H7 (cell line): ENCODE measurements at places on chromosomes 6 and 20. TPM values are rescaled to one million over a fixed set of nuclear protein-coding genes. Genes with fewer than 3 reads are reported as not detected.
A peak's percentile ranks its signal among the peaks of the same experiment; 100 is the strongest.

Gene TOMM34
- total RNA-seq, result 45.3 and 49.4 TPM in 2 replicates

Gene MTFR2
- 2.6 and 5.7 TPM in 2 replicates for total RNA-seq

Gene RCAN2
- 1.5 and 2.8 TPM in 2 replicates for total RNA-seq

Gene PRSS16
- total RNA-seq, result 5.0 and 5.2 TPM in 2 replicates

Gene RBM24
- total RNA-seq, result 2.3 and 3.3 TPM in 2 replicates

Gene PHACTR3
- total RNA-seq, result 0.03 and 0.41 TPM in 2 replicates

Gene L3MBTL3
- total RNA-seq, result 13.1 and 14.1 TPM in 2 replicates

Gene DNMT3B
- 496 and 585 TPM in 2 replicates for total RNA-seq

Gene FGD2
- total RNA-seq, result 0.04 and 0.17 TPM in 2 replicates

Gene GJE1
- not detected in 2 replicates for total RNA-seq

Gene GSTA1
- 0.70 and 0.94 TPM in 2 replicates for total RNA-seq

Gene NTSR1
- 0.30 and 1.1 TPM in 2 replicates for total RNA-seq

Gene CST5
- total RNA-seq, result not detected in 2 replicates

GRCh38 chr20:11702721-11703518, 214.8 kb upstream of the BTBD3 start:
- DNase-seq, result no peak

DNA sequence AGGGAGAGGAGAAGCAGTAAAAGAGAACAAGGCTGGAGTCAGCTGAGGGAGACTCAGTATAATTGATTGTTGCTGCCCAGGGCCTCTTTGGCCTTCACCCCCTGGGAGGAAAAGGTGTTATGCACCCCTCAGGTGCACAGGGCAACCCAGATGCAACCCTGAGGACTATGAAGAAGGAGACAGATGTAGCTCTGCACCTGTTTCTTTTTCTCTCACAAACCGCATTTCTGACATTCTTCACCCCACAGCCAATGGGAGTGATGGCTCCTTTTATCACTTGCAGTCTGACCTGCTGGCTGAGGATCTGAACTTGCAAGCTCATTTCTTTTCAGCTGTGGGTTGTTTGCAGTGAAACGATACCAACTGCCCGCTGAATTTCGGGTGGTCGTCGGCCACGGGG, 64.1 kb upstream of the F13A1 start:
- peak; percentile 43 for DNase-seq

DNA sequence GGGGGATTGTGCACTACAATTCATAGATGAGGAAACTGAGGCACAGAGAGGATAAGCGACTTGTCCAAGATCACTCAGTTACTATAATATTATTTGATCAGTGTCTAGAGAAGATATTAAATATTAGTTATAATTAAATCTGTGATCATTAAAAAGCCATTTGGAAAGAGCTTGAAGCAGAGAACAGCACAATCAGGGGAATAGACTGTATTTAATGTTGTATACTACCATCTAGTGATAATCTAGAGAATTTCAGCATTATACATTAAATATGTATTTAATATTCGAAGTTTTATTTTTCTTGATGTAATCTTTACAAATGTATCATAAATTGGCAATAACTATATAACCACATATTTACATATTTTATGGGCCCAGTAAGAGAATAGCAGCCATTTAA, 20.1 kb upstream of the MTCL3 start:
- DNase-seq, result no peak

GRCh38 chr6:120994573-120994967, 339.7 kb downstream of the TBC1D32 start:
- no peak for DNase-seq

DNA sequence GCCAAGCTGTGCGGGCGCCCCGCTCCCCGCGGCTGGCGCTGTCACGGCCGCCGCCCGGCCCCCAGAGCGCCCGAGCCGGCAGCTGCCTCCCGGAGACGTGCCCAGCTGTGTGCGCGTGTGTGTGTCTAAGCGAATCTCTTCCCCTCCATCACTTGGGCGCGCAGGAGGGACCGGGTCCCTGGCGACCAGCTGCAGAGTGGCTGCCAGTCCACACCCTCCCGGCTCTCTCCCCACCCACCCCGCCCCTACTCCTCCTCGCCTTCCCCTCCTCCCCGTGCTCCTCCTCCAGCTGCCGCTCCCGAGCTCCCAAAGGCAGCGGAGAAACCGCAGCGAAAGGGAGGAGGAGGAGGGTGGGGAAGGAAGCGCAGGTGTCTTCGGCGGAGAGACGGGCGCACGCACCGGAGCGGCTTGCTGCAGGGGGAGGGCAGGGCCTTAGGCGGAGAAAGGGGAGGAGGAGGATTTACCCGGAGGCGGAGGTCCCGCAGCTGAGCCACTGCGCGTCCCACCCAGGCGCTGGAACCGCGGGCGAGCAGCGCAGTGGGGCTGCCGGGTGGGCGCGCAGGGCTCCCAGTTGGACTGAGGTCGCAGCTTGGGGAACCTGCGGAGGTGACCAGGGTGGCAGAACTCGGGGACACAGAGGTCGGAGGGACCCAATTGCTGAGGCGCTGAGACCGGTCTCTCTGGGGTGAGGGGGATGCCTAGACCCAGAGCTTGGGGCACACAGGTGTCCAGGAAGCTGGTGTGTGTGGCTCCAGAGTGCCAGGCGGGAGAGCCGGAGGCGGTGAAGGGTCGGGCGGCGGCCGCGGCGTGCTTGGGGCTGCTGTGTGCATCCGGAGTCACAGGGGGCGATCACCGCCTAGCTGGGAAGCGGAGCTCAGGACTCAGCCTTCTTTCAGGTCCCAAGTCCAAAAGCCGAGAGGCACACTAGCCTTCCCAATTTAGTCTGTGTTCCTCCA, at the start of gene HS3ST5:
Gene HS3ST5 (minus strand): TSS at position 198 of the 956 bp plus-strand sequence. CDS start 280,178 bp downstream, outside the sequence.
- DNase-seq, result peak; percentile 85

- DNase-seq, result no peak
These were observed 129.6 kb upstream of the CST7 start for GRCh38 chr20:24819331-24819965.

DNA sequence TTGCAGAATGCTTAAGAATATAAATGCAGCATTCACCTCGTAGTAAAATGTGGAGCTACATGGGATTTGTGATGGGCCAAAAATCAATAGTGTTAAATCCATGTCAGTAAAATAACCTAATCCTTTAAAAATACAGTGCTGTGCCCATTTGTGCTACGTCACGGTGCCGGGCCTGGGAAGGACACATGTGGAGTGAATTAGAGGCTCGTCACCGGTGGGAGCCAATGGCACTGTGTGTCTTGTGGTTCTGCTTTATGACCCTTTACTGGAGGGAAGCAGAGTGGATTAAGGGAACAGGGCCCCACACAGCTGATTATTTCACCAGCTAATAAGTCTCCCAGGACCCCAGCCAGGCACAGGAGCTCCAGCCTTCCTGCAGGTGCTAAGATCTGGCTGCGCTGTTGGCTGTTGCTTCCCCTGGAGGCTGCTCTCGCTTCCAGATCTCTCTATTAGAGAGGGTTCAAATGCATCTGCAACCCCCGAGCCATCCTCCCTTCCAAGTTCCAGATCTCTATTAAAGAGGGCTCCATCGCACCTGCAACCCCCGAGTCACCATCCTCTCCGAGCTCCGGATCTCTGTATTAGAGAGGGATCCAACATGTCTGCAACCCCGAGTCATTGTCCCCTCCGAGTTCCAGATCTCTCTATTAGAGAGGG, 405.8 kb downstream of the CDH4 start:
- no peak for DNase-seq

- no peak for DNase-seq
These were observed 54.7 kb upstream of the GGTLC1 start for GRCh38 chr20:24043294-24043693.

DNA sequence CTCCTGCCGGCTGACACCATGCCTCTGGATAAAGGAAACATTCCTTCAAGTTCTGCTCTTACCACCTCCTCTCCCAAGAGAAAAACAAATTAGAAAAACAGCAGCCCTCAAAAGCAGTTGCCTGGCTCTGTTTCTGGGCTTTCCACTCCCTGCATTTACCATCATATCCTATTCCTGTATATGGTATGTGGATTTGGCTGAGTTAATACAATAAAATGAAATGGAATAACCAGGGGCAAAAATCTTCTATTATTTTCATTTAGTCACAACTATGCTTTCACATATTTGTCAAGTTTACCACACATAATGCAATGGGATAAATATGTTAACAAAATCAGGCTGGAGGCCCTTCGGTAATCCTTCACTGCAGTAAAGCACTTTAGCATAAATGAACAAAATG, 34.3 kb downstream of the COL12A1 start:
- DNase-seq, result no peak

DNA sequence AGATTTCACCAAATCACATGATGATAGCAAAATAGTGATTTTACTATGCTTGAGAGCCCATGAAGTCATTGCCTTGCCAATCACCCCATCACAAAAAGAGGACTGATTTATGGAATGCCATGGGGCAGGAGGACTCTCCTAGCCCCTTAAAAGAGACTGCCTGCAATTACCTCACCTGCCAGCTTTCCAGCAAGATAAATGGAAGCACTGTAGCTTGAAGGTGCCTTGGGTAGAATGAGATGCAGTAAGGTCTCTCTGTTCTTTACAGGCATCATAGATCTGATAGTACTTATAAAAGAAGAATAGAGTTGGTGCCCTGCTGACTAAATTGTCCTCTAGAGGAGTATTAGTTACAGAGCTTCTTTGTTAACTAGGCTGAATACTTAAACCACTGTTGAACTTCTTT, 242.3 kb downstream of the TMEM242 start:
- no peak for DNase-seq

- no peak for DNase-seq
These were observed 28.5 kb upstream of the MAP3K4 start for GRCh38 chr6:160962835-160963623.

DNA sequence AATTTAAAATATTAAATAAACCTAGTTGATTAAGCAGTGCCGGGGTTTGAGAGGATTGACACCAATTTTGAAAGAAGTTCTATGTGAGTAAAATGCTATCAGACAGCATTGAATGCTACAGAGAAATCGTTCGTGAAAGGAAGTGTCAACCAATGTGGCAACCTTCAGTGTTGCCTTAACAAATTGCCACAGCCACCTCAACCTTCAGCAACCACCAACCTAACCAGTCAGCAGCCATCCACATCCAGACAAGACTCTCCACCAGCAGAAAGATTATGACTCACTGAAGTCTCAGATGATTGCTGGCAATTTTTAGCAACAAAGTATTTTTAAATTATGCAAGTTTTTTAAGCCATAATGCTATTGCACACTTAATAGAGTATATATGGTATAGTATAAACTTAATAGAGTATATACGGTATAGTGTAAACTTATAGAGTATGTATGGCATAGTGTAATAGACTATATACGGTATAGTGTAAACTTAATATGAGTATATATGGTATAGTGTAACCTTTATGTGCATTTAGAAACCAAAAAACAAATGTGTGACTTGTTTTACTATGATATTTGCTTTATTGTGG, 65.3 kb upstream of the ID4 start:
- DNase-seq, result no peak

DNA sequence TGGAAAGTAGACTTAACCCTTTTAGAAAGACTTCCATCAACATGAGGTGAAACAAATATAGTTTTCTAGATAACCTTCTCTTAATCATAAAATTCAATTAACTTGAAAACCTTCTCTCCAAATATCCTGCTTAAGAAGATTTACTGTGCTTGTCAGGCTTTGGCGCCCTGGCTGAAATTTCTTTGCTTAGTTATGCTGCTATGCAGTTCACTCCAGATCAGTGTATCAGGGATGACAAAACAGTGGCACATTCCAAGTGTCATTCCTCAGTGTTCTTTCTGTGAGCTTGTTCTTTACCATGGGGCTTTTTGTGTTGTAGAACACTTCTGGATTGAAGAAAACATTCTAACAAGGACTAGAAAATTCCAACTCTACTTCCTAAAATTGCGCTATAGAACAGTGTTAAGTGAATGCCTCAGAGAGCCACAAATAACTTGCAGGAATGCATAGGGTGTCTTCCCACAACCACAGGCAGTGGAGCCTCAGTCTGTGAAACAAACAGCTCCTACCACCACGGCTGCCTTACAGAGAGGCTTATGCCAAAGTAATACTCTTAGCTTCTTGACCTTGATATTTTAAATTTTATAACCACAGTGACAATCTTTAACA, 443.6 kb downstream of the CDC5L start:
- no peak for DNase-seq

GRCh38 chr6:168718821-168719475, 278.0 kb downstream of the SMOC2 start:
- DNase-seq, result no peak

GRCh38 chr20:57443349-57444265, 52.4 kb downstream of the RBM38 start:
- DNase-seq, result no peak

GRCh38 chr6:14235653-14236356, 118.2 kb downstream of the CD83 start:
- DNase-seq, result no peak

DNA sequence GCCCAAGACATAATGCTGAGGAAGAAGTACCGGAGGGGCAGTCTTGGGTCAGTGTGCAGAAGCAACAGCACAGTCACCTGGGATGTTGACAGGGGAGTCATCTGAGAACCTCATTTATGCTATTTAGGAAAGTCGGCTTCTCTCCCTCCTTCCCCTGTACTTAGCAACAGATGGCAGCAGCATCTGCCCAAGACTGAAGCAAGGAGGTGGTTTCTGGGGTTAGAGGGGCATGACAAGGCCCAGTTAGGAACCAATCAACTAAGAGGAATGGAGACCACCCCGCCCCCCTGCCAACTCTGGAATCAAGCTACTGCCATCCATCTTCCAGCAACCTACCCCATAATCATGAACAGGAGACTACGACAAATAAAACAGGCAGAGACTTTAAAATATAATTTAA, 21.7 kb downstream of the RIPK1 start:
- DNase-seq, result no peak

DNA sequence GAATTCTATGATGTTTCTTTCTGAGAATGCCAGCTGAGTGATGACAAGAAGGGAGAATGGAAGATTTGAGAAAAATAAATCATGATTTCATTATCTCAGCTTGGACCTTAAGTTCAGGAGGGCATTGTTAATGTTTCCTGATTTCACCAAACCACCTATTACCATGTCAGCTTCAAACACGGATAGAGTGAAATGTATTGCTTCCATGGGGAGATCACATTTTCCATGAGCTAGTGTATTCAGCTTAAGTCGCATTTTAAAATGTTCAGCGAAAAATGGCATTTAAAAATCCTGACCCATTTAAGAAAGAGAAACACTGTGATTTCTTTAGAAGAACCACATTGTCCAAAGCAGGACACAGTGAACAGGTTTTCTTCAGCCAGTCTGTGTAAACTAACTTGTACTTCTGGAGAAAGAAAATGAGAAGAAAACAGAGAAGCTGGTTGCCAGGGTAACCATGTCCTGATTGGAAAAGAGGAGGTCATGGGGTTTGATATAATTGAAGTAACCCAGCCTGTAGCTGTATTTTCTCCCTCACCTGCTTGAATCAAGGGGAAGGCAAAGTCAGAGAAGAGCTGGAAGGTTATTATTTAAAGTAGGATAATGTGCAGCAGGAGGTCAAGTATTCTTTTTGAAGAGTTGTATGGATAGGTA, 684.1 kb upstream of the NRSN1 start:
- no peak for DNase-seq

- DNase-seq, result peak; percentile 30
These were observed 51.4 kb downstream of the ZDHHC14 start for GRCh38 chr6:157432231-157432891.

GRCh38 chr20:16749573-16749972, 1.4 kb downstream of the OTOR start:
- peak; percentile 19 for DNase-seq

DNA sequence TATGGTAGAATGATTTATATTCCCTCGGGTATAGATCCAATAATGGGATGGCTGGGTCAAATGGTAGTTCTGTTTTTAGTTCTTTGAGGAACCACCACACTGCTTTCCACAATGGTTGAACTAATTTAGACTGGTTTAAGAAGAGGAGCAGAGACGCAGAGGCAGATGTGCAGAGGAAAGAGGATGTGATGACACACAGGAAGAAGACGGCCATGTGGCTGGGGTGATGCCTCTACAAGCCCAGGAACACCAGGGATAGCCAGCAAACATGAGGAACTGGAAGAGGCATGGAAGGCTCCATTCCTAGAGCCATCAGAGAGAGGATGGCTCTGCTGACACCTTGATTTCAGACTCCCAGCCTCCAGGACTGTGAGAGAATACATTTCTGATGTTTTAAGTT, 218.3 kb upstream of the DTNBP1 start:
- DNase-seq, result no peak
